ENCODE measurements at places on chromosomes 11 and 22.
A peak's percentile ranks its signal among the peaks of the same experiment; 100 is the strongest.

- DNase-seq, result no peak
These were observed 6.7 kb upstream of the CYTH4 start for GRCh38 chr22:37275622-37276021.

GRCh38 chr11:133947321-133947756, 9.4 kb downstream of the IGSF9B start:
- DNase-seq, result peak; percentile 71

- DNase-seq, result no peak
These were observed 3.6 kb upstream of the SLC15A3 start for GRCh38 chr11:60955571-60955970.

DNA sequence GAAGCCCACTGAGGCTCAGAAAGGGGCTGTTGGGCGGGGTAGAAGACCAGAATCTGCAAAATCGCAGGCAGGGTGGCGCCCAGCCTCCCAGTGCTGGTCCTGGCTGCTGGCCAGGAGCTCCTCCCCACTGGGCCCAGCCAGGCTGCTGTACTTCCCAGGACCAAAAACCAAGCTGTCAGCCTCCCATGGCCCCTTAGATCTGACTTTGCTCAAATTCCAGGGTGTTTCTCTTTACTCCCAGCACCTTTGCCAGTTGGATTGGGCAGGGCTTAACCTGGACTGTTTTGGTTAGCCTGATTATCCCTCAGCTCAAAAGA, 44.2 kb upstream of the WEE1 start:
- no peak for DNase-seq

GRCh38 chr11:69095300-69095699, 46.6 kb downstream of the TPCN2 start:
- DNase-seq, result no peak

GRCh38 chr11:117876059-117876340, 458 bp downstream of the FXYD6 start:
- DNase-seq, result no peak

DNA sequence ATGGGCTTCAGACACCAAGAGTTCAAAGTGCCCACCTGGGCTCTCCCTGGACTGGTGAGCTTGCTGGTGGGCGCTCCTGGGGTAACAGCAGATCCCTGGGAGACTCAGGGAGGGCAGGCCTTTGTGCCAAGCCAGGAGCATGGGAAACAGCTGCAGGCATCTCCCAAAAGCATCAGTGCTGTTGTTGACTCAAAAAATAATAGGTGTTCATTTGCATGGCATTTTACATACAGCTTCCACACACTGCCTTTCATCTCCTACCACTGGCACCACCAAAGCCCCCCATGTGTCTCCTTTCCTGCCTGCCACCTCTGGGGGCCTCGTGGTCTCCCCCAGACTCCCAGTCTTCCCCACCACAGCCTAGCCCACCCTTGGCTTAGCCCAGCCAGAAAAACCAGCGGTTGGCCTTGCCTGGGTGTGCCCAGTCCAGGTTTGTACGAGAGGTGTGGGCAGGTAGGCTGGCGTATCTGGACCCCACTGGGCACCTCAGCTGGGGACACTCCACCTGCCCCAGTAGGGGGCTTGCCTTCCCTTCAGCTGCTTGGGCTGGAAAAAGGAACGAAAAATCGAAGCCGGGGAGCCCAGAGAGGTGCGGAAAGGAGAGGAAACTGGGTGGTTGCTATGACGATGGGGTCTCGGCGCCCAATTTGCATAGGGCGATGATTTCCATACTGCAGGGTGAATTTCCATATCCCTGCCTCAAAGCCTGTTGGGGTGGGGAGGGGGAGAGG, 15.0 kb downstream of the POU2F3 start:
- DNase-seq, result no peak

- no peak for DNase-seq
These were observed 23.1 kb upstream of the PSMA1 start for GRCh38 chr11:14543260-14543659.

GRCh38 chr22:35705141-35705540, 12.5 kb upstream of the APOL5 start:
- DNase-seq, result no peak

- no peak for DNase-seq
These were observed 99.8 kb downstream of the MYO18B start for GRCh38 chr22:25841775-25842174.

- no peak for DNase-seq
These were observed 141.4 kb downstream of the NTM start for GRCh38 chr11:131511794-131512193.

DNA sequence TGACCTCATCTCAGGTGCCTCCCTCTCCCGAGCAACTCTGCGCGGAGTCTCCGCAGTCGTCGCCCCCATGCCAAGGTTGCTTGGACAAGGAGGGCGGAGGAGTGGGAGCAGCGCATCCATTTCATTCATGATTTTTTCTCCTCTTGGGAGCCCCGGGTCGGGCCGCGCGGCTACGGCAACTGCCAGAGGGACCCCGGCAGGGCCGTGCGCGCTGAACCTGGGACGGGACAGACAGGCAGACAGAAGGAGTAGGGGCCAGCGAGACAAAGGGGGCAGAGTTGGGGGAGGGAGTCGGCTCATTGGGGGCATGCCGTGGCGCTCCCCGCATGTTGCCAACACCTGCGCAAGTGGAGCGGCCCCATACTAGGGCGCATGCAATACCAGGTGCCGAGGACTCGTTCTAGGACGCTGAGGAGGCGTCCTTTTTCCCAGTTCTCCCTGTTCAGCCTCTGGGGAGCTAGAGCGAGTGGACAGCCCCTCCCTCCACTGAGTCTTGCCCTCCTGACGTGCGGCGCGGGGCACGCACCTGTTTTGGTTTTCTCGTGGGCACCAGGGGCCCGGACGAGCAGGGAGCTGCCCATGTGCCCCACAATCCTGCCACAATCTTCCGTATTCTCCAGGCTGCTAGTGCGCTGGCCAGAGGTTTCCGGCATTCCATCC, 501 bp upstream of the PTPN5 start:
- no peak for DNase-seq
